ENCODE measurements at places on chromosomes 3 and 15.

DNA sequence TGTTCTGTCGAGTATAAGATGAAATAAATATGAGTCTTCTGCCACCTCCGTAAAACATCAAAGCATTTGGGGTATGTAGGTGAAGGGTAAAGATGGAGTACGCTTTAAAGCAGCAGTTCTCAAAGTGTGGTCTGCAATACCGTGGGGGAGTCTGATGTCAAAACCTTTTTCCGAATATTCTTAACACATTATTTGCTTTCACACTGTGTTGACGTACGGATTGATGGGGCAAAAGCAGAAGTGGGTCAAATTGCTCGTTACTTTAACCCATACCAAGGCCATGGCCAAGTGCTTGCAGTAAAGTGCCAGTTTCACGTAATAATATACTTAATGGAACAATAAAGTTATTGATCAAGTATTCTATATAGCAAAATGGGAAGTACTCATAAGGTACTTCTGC lies 36.3 kb downstream of the PAK2 start:
- no peaks in the 10 kb centered on the region for H3K36me3 ChIP-seq
- H3K4me1 ChIP-seq, result peaks cover 19% of the 10 kb centered on the region
- H3K27ac ChIP-seq, result no peak overlapping the region
- no peak for DNase-seq
- H3K4me3 ChIP-seq, result no peak overlapping the region

DNA sequence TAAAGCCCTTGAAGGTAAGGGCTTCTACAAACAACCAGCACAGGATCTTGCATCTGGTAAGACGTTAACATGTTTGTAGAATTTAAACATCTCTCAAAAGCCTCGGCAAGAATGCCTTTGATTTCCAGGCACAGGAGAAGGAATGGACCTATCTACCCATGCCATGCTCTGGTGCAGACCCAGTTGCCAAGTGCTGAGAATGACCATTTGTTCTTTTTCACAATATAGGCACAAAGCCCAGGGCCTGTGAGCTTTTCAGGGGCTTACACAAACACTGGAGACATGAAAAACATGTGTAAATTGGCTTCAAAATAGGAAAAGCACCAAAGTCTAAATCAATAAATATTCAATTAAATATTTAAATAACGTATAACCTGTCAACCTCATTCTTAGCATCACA lies 266.9 kb upstream of the TTC14 start:
- H3K27ac ChIP-seq, result no peak overlapping the region
- H3K36me3 ChIP-seq, result no peaks in the 10 kb centered on the region
- no peaks in the 10 kb centered on the region for H3K4me1 ChIP-seq
- H3K4me3 ChIP-seq, result no peak overlapping the region
- DNase-seq, result no peak

DNA sequence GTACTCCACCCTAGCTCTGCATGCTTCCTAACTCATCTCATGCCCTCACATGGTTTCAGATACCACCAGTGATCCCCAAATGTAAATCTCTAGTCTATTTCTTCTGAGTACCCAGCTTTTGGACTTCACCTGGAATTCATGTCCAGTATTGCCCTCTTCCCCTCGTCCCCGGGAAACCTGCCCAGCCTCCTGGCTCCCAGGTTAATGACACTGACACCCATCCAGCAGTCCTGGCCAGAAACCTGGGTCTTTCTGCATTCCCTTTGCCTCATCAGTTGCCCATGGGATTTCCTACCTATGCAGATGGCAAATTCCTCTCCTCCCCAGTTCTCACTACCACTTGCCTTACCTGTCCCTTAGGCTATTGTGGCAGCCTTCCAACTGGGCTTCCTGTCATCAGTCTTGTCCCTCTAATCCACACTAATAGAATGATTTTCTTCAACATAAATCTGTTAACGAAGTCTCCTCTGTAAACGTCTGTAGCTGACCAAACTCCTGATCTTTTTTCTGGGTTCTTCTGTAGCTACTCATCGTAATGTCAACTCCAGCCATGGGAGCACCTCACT lies 15.3 kb upstream of the MYLK start:
- no peaks in the 10 kb centered on the region for H3K27me3 ChIP-seq
- no peaks in the 10 kb centered on the region for H3K36me3 ChIP-seq
- H3K27ac ChIP-seq, result no peak overlapping the region

GRCh38 chr3:99869621-99870020 lies 52.0 kb downstream of the CMSS1 start:
- H3K4me1 ChIP-seq, result peaks cover under 1% of the 10 kb centered on the region
- no peaks in the 10 kb centered on the region for H3K36me3 ChIP-seq
- no peak overlapping the region for H3K27ac ChIP-seq
- H3K27me3 ChIP-seq, result peaks cover 6% of the 10 kb centered on the region
- no peak overlapping the region for H3K4me3 ChIP-seq

- no peak for DNase-seq
- no peaks in the 10 kb centered on the region for H3K27me3 ChIP-seq
- no peaks in the 10 kb centered on the region for H3K36me3 ChIP-seq
- H3K4me1 ChIP-seq, result no peaks in the 10 kb centered on the region
These were observed 315.4 kb downstream of the LPP start for GRCh38 chr3:188469228-188469885.

GRCh38 chr15:32124726-32125125 lies 94.4 kb downstream of the CHRNA7 start:
- H3K4me1 ChIP-seq, result no peaks in the 10 kb centered on the region
- H3K27me3 ChIP-seq, result no peaks in the 10 kb centered on the region
- no peak overlapping the region for H3K27ac ChIP-seq
- DNase-seq, result no peak
- no peak overlapping the region for H3K4me3 ChIP-seq

- peak overlapping the region; percentile 73 for H3K27ac ChIP-seq
- H3K4me1 ChIP-seq, result peaks cover 36% of the 10 kb centered on the region
- H3K4me3 ChIP-seq, result peak overlapping the region; percentile 93
- peaks cover 5% of the 10 kb centered on the region for H3K36me3 ChIP-seq
- DNase-seq, result no peak
These were observed 589 bp upstream of the MAPKBP1 start for GRCh38 chr15:41773729-41774061.

Measured in naive thymus-derived CD4-positive, alpha-beta T cell (primary cell).